ENCODE measurements at places on chromosomes 5 and 9. TPM values are rescaled to one million over a fixed set of nuclear protein-coding genes. Genes with fewer than 3 reads are reported as not detected.

DNAJC18 gene
- total RNA-seq, result 8.7 TPM

GPX3 gene
- total RNA-seq, result 2.3 TPM

VDAC1 gene
- total RNA-seq, result 342 TPM

DOCK2 gene
- total RNA-seq, result 0.86 TPM

SLC4A9 gene
- not detected for total RNA-seq

SIL1 gene
- total RNA-seq, result 29.2 TPM

SYNPO gene
- total RNA-seq, result 37.9 TPM

BTNL3 gene
- total RNA-seq, result not detected

CRHBP gene
- 0.29 TPM for total RNA-seq

GABRA6 gene
- not detected for total RNA-seq

AMBP gene
- total RNA-seq, result not detected

SLC6A3 gene
- total RNA-seq, result not detected

All from vein endothelial cell (primary cell).